ENCODE measurements at places on chromosomes 11 and 22. TPM values are rescaled to one million over a fixed set of nuclear protein-coding genes. Genes with fewer than 3 reads are reported as not detected.

DNA sequence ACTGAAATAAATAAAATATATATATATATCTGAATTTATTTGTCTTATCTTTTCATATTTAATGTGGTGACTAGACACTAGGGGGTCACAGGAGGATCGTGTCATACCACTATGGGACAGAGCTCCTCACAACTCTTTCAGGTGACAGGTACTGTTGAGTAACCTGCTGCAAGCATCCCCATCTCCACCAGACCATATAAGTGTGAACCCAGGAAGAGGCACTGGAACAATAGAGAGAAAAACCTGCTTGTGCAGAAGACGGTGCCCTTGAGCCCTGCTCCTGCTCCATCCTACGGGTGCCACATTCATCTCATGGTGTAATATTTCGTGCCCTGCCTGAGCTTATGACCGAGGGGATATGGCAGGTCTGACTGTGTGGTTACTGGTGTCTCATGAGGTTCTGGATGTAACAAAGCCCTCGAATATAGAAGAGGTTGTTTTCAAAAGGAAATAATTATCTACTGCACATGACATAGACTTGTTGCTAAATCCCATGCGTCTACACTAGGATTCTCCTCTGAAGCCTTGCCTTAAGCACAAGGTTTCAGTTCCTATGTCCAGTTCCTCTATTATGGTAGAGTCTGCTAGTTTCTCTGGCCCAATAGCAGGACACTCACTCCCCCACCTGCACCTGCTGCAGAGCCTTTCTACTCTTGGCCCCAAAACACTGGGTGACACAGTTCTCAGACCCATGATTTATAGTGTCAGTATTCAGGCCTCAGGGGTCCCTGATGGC lies 70.4 kb downstream of the GGTLC2 start:
- no peaks in the 10 kb centered on the region for H3K27me3 ChIP-seq
- H3K4me3 ChIP-seq: no peak overlapping the region
- H3K36me3 ChIP-seq: no peaks in the 10 kb centered on the region
- DNase-seq: no peak

The OR2D2 gene
- not detected for total RNA-seq

DNA sequence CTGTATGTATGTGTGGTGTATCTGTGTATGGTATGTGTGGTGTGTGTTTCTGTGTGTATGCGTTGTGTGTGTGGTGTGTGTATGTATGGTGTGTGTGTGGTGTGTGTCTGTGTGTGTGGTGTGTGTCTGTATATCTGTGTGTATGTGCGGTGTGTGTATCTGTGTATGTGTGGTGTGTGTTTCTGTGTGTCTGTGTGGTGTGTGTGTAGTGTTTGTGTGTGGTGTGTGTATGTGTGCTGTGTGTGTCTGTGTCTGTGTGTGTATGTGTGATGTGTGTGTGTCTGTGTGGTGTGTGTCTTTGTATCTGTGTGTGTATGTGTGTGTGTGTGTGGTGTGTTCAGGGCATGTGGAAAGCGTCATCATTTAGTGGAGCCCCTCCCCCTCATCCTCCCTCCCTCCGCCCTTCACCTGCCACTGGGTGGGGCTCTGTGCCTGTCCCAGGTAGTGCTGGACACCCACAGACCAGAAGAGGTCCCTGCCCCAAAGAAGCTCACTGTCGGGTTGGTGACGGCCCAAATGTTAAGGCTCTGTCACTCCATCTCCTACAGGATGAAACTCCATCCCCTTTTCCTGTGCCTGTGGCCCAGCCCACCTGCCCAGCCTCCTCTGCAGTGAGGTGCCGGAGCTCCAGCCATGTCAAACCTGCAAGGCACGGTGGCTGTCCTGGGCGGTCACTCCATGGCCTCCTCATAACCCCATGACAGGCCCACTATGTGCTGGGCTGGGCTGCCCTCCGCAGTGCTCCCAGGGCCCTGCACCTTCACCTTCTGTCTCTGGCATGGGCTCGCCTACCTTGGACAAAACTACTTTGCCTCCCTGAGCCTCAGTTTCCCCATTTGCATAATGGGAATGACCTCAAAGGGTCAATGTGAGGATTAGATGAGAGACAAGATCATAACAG lies 23.4 kb upstream of the SHISAL1 start:
- no peaks in the 10 kb centered on the region for H3K36me3 ChIP-seq
- H3K4me1 ChIP-seq: peaks cover 5% of the 10 kb centered on the region
- H3K4me3 ChIP-seq: no peak overlapping the region
- no peak for DNase-seq

DNA sequence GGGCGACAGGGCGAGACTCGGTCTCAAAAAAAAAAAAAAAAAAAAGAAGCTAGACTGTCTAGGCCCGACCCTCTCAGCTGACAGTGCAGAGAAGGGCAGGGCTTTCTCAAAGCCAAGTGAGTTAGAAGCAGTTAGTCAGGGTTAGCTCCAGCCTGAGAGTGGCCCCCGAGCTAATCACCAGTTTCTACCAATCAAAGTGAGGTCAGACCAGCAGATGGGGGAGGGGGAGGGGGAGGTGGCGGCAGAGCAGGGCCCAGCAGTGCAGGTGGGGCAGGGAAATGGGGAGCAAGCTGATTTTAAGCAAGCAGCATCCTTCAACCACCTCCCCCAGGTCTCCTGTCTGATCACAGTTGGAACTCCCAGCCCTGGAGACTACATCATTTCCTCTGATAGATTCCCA lies 55.3 kb upstream of the PRR5 start:
- no peak overlapping the region for H3K4me3 ChIP-seq
- H3K27ac ChIP-seq: no peak overlapping the region

DNA sequence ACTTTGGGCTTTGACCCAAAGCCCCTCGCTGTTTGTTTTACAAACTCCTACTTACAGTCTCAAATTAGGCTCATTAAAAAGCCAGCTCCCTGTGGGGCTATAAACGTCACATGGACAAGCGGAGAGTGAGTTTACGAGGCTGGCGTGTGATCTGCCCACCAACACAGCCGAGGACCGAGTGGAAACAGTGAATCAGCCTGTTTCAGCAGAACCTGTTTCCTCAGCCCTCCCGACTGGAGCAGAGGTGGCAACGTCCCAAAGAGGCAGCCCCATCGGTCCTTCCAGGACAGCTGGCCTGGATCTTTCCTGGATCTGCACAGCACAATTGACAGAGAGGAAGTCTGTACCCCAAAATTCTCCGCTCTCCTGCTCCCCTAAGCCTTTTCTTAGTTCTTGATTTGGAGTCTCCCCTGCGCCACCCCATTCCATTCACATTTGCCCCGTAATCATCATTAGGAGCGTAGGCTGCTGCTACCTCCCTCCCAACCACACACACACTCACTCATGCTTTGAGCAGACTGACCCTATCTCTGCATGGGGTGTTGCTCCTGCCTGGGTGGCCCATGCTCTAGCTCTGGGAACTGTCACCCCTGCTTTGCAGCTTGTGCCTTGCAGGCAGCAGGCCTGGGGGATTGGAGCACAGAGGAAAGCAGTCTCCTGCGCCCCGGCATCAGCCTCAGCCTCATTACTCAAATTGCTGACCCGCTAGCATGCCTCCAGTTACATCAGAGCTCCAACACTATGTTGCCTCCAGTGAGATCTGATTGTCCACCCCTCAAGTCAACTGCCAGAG lies 117.8 kb downstream of the NAT10 start:
- no peaks in the 10 kb centered on the region for H3K27me3 ChIP-seq
- no peaks in the 10 kb centered on the region for H3K36me3 ChIP-seq
- no peak overlapping the region for H3K27ac ChIP-seq
- no peak for DNase-seq
- H3K4me3 ChIP-seq: no peak overlapping the region

GRCh38 chr11:105713696-105714095 lies 103.8 kb downstream of the GRIA4 start:
- no peaks in the 10 kb centered on the region for H3K36me3 ChIP-seq
- no peaks in the 10 kb centered on the region for H3K27me3 ChIP-seq
- no peak overlapping the region for H3K4me3 ChIP-seq
- DNase-seq: no peak
- no peak overlapping the region for H3K27ac ChIP-seq

- no peak overlapping the region for H3K27ac ChIP-seq
- no peak for DNase-seq
- H3K4me3 ChIP-seq: no peak overlapping the region
- no peaks in the 10 kb centered on the region for H3K4me1 ChIP-seq
Observed at GRCh38 chr11:2290351-2290841, 11.3 kb downstream of the C11orf21 start.

The CAPN5 gene
- total RNA-seq: 3.1 TPM

- no peaks in the 10 kb centered on the region for H3K27me3 ChIP-seq
- peak overlapping the region; percentile 38 for H3K4me3 ChIP-seq
- peaks cover 69% of the 10 kb centered on the region for H3K36me3 ChIP-seq
Observed at GRCh38 chr11:68550485-68550817, 89.9 kb downstream of the PPP6R3 start.

DNA sequence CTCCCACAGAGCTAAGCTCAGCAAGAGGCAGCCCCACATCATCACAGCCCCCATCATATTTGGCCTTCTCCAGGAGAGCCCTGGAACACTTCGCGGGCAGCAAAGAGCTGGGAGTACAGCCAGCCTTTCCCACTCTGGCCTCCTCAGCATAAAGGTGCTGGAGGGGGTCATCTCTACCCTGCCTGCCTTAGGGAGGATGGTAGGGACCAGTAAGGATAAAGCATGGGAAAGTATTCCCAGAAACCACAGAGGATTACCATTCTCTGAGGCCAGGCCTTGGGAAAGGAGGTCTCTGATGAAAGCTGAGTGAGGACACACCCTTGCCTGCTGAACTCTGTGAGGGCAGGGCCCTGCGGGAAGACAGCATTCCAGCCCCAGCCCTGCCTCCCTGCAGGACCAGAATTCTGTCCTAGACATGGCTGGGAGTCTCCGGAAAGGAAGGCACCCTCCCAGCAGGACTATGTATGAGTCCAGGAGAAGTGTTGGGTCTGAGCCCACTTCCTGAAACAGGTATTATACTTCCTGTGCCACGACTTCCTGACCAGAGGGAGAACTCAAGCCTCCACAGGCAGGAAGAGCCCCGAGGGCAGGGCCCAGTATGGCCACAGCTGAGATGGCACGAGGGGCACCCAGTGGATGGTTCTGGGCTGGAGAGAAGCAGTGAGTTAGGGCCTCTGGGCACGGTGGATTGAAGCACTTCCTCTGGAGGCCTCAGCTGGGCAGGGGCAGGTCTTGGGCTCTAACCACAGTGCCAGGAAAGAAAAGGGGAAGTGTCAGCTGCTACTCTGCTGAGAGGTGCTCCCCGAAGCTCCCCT lies 12.9 kb upstream of the CASTOR1 start:
- no peak for DNase-seq
- peaks cover 95% of the 10 kb centered on the region for H3K4me1 ChIP-seq
- H3K27me3 ChIP-seq: no peaks in the 10 kb centered on the region
- peak overlapping the region; percentile 86 for H3K27ac ChIP-seq
- H3K36me3 ChIP-seq: peaks cover 62% of the 10 kb centered on the region
- H3K4me3 ChIP-seq: peak overlapping the region; percentile 19

DNA sequence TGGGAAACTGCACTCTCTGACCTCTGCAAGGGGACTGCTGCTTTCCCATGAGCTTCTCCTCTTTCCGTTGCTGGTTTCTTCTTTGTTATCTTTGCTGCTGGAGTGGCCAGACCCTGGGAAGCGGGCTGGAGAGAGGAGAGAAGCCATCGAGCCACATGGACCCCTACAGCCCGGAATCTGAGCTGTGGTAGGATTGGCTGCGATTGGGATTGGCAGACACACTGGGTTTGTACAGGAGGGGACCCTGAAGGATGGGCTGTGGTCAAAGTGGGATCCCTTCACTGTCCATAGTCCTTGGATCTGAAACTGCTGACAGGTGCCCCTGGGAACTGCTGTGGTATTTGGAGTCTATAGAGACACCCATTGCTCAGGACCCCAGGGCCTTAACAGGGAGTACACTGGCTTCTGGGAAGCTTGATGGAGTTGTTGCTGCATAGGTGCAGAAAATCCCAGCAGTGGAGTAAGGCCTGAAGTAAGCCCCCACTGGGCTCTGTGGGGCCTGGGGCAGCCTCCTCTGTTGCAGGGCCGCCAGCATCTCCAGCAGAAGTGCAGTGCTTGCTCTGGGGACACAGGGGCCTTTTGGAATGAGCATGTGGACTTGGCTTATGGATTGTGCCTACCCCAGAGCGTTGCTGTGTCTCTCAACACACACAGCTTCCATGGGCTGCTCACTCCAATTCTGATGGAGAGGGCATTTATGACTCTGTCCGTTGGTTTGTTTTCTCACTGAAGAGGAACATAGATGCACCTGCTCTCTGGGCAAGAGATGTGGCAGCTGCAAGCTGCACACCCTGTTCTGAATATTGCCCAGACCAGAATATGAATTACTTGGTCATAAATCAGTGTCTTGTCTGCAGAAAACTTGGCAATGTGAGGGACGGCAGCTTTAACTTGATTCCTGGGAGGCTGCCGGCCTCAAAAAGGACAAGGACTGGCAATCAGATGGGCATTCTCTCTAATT lies 32.0 kb downstream of the BCR start:
- H3K4me3 ChIP-seq: no peak overlapping the region
- peaks cover 6% of the 10 kb centered on the region for H3K36me3 ChIP-seq
- H3K27me3 ChIP-seq: no peaks in the 10 kb centered on the region
- H3K27ac ChIP-seq: no peak overlapping the region

- no peak for DNase-seq
- H3K4me1 ChIP-seq: peaks cover 34% of the 10 kb centered on the region
- no peak overlapping the region for H3K4me3 ChIP-seq
- H3K27ac ChIP-seq: peak overlapping the region; percentile 33
- peaks cover 8% of the 10 kb centered on the region for H3K36me3 ChIP-seq
- no peaks in the 10 kb centered on the region for H3K27me3 ChIP-seq
Observed at GRCh38 chr11:35214226-35214770, 75.3 kb downstream of the CD44 start.

GRCh38 chr22:36680038-36680437 lies 23.5 kb downstream of the CACNG2 start:
- H3K4me3 ChIP-seq: no peak overlapping the region
- no peak for DNase-seq
- H3K27me3 ChIP-seq: peaks cover 7% of the 10 kb centered on the region
- no peaks in the 10 kb centered on the region for H3K36me3 ChIP-seq
- peaks cover 4% of the 10 kb centered on the region for H3K4me1 ChIP-seq
- no peak overlapping the region for H3K27ac ChIP-seq

DNA sequence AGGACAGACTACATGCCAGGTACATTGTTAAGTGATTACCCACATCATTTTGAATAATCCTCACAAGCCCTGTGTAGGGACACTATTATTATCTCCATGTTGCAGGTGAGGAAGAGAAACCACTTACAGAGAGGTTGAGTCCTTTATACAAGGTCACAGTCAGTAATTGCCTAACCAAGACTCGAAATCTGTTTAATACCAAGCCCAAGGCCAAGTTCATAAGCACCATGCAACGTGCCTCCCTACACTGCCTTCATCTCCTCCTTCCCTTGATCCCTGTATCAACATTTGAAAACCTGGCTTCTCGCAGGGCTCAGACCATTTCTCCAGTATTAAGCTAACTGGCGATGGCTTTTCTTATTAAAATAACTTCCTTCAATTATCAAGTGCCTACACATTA lies 41.7 kb upstream of the SEZ6L start:
- no peak overlapping the region for H3K4me3 ChIP-seq
- H3K27me3 ChIP-seq: peaks cover 2% of the 10 kb centered on the region
- DNase-seq: no peak
- H3K4me1 ChIP-seq: no peaks in the 10 kb centered on the region
- no peak overlapping the region for H3K27ac ChIP-seq
- no peaks in the 10 kb centered on the region for H3K36me3 ChIP-seq

The ADAMTS15 gene
- not detected for total RNA-seq

All from T-cell (primary cell).